ENCODE measurements at places on chromosomes 4 and X.
A peak's percentile ranks its signal among the peaks of the same experiment; 100 is the strongest.

DNA sequence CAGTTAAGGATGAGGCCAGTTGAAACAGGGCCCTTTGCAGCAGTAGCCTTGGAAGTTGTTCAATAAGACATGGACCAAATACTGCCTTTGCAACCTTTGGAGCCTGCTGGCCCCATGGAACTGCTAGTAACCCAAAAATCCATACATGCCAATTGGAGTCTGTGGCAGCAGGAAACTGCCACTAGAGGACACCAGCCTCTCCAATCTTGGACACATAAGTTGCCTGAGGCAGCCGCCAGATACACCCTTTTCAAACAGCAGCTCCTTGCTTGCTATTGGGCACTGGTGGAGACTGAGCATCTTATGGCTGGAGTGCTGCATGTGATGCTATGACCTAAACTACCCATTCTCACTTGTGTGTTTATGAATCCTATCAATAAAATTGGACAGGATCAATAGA, 14.8 kb upstream of the LAP3 start:
- no peak for DNase-seq

- DNase-seq: no peak
Observed at GRCh38 chrX:53073115-53073586, 9.0 kb upstream of the TSPYL2 start.

- peak; percentile 70 for DNase-seq
Observed at GRCh38 chr4:144647095-144647561, 1.2 kb downstream of the HHIP start.

DNA sequence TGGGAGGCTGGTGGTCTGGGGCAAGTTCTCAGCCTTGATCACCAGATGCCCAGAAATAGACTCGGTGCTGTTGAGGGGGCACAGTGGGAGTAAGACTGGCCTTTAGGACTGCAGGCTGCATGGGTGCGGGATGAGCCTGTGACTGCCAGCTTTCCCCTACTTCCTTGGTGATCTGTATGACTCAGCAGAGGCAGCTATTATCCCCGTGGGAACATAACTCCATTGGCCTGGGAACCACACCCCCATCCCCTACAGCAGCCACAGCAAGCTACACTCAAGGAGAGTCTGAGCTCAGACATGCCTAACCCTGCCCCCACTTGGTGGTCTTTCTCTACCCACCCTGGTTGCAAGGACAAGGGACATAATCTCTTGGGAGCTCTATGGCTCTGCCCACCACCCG, 20.6 kb downstream of the CLIC2 start:
- no peak for DNase-seq

DNA sequence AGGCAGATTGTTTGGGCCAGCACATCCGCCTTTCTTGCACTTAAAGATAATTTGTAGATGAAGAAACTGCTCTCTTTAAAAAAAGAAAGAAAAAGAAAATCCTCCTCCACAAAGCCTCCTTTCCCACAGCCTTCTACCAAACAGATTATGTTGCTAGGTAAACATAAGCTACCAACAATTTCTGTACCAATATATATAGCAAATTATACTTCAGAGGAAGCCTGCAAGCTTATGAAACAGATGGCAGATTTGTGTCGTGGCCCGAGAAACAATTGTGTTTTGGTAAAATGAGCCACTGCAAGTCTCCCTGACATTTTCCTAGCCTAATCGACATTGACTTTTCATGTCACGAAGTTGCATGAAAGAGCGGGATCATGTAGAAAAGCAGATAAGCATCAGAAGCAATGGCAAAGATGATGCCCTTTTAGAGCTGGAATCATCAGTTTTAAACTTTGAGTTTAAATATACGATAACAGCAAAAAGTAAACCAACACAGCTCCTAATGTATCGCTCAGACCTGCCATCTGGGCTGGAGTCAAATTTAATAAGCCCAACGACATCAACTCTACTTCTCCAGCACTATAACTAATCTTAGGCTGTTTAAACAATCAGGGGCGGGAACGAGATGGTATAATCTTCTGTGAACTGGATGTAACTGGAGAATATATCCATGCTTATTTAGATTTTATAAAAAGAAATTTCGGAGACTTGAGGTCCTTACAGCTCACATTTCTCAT, 94.9 kb upstream of the PLAC1 start:
- no peak for DNase-seq

- DNase-seq: no peak
Observed at GRCh38 chr4:25489253-25489797, 112.3 kb downstream of the ANAPC4 start.

- no peak for DNase-seq
Observed at GRCh38 chrX:117510453-117510852, 606.2 kb downstream of the KLHL13 start.

- DNase-seq: no peak
Observed at GRCh38 chr4:41745292-41746024, 3.1 kb downstream of the PHOX2B start.

DNA sequence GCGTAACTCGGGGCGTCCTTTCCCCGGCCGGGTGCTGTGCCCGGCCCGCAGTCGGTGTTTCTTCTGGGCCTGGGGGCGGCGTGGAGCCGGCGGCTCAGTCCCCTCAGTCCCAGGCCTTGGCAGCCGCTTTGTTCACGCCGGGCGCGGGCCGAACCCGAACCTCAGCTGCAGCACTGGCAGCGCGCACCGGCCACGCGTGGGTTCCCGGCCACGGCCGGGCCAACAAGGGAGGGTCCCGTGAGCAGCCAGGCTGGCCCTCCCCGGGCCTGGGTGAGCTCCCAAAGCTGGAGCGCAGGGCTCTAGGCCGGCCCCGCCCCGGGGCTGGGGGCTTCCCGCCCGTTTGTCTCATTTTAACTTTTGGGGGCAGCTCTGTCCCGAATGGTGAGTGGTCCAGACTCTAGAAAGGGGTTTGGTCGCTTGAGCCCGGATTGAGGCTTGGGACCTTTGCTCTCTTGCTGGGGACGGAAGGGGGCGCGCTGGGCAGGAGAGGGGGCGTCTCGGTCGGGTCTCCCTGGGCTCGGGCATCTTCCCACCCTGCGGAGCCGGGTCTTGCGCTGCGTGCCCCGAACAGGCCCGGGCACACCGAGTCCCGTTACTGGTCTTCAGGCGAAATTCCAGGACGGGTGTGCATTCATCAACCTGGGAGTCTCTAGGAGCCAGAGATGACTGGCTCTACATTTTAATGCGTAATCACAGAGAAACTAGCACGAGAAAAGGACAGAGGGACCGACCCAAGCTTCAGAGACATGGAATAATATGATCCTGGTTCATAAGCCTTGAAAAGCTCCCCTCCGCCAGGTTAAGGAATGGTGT, 177.1 kb downstream of the CBR4 start:
- DNase-seq: peak; percentile 68

DNA sequence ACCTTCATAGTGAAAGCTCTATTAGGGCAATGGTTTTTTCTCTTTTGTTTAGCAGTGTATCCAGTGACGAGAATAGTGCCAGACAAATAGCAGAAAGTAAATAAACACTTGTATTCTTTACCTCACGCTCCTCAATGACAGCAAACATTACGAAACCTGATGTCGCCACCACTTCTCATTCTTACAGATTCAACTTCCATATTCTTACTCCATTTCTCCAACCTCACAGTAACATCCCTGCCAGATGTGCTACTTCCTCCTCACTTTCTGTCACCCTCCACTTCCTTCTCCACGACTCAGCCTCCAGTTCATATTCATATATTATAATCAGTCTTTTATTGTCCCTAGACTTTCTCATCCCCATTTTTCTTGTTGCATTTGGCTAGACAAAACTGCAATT, 1956.2 kb upstream of the AGA start:
- no peak for DNase-seq

DNA sequence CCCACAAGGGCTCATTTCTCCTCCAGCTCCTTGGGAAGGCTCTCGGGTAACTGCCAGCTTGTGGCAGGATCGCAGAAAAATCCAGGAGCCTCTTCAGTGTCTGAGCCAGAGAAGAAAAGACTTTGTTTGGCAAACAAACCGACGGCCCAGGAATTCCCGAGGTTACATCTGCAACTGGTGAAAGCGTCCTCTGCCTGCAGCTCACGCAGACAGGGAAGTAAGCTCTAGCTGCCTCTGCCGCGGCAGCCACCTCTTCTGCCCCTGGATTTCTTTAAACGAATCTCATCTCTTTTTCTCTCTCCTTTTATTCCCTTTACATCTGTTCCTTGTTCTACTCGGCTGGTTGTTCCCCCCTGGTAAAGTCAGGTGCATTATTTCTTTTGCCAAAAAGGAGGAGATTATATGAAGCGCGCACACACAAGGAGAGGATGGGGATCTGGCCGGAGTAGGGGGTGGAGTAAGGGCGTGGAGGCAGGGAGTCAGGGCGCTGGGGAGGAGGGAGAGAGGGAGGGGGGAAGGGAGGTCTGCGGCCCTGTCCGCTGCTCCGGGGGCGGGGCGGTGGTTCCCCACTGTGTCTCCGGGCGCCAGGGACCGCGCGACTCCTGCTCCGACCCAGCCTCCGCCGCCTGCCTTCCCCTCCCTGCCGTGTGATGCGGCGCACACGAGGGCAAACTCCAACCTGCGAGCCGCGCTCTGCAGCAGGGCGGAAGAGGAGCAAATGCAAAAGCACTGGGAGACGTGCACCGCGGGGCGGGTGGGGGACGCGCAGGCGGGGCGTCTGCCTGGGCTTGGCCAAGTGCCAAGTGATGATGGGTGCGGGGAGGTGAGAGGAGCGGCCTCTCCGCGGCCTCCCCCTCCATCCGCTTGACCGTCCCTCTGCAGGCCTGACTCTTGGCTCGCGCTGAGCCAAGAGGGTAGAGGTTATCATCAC, at the start of gene DCHS2:
Gene DCHS2 (minus strand): TSS at position 459 of the 931 bp plus-strand sequence. CDS start 444 bp downstream, at position 15.
- DNase-seq: peak; percentile 68

GRCh38 chr4:1218634-1219565, 30.0 kb downstream of the CTBP1 start:
- DNase-seq: no peak

- no peak for DNase-seq
Observed at GRCh38 chr4:27000122-27000521, 139.5 kb downstream of the STIM2 start.

DNA sequence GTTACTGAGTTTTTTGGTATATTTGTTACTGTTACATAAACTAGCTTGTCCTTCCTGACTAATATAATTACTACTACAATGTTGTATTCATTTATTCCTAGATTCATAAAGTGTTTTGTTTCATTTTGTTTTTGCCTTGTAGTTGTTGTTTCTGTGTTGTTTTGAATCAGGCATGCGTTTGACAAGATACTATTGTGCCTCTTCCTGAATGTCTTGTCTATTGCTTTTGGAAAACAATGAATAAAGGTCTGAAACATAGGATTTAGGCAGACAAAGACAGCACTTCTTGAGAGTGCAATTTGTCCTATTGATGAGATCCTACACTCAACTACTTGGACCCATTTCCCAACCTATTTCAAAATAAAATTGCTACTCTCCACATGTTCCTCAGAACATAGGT, 630.4 kb upstream of the BOD1L1 start:
- peak; percentile 3 for DNase-seq

DNA sequence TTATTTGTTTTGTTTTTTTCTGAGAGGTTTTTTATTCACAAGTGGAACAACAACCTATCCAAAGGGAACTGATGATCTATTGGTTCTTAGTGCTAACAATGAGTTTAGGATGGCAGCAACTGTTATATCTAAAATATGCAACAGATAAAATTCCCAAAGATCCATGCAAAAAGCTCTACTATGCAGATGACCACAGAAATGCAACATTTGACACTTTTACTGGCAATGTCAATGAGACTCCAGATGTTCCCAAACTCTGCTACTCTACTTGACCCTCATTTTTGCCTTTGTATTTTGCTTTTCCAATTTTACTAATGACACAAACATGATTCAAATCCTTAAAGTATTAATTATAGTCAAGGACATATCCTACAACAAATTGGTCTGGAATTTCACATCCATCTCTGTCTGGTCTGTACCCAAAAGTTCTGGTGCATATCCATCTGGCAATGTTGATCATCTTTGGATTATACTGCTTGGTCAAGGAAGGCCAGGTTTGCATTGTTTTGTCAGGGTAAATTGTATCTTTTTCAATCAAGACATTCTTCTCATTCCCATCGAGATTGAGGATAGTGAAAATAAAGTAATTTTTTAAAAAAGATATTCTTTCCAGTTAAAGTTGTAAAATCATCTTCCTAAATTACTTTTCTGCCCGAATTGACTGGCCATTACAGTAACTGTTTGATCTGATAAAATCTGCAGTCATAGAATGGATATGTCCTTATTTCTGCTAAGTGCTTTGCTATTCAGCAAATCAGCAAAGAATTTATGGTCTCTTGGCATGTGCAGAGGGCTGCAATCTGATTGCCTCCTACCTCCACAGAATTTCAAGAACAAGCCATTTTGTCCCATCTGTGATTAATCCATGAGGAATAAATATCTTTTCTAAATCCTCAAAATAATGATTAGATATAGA, 73.6 kb downstream of the FGFBP1 start:
- DNase-seq: no peak

GRCh38 chr4:15550491-15550890, 80.8 kb downstream of the CC2D2A start:
- DNase-seq: no peak

DNA sequence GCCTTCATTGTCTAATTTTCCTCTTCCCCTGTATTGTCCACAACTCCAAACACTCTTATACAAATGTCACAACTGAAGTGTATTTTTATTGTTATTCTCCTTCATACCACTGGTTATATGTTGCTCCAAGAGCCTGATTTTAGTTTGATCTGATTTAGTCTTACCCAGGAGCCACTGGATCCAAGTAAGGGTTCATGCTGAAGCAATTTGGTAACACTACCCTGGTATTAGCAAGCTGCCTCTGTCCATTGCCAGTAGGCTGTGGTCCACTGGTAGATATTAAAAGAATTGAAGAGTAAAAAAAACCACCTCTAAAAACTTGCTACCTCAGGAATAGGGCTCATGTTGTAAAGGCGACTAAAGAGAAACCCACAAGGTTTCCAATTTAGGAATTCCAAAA, 41.2 kb downstream of the AMOT start:
- DNase-seq: no peak

- peak; percentile 33 for DNase-seq
Observed at GRCh38 chr4:121742794-121743193, 22.2 kb downstream of the SMIM43 start.

GRCh38 chr4:4496592-4497372, 45.1 kb downstream of the STX18 start:
- DNase-seq: no peak

DNA sequence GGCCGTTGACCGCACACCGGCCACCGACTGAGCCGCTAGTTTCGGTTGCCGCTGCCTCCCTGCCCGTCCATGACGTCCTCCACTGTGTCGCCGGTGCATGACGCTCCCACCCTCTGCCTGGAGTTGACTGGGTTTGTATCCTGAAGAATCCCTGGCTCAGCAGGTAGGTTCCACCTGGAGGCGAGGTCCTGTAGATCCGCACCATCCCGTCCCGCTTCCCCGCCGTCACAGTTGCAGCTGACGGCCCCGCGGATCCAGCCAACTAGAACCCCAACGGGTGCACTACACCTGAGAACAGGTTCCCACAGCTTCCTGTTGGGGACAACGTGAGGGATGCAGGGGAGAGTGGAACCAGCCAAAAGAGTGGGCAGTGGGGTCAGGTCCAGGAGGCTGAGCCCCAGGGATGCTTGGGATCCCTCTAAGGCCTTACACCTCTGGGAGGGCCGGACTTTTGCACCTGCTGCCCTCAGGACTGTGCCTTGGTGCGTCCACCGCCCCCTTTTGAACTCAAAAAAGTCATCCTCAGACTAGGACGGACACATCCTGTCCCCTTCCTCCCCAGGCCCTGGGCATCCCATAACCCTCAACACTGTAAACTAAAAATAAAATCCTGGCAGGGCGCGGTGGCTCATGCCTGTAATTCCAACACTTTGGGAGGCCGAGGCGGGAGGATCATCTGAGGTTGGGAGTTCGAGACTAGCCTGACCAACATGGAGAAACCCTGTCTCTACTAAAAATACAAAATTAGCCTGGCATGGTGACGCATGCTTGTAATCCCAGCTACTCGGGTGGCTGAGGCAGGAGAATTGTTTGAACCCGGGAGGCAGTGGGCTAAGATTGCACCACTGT, 1.1 kb upstream of the SLBP start:
- no peak for DNase-seq

All from activated CD4-positive, alpha-beta T cell treated with anti-CD3 and anti-CD28 coated beads, Interleukin-2, amount 10 ng/mL, durations not matched to agents 24 days and 14 days (primary cell).